Activated naive CD8-positive, alpha-beta T cell treated with anti-CD3 and anti-CD28 coated beads for 36 hours (primary cell): ENCODE measurements at places on chromosomes 2 and 18.

- peak; percentile 43 for DNase-seq
These were observed 181.7 kb downstream of the ANAPC1 start for GRCh38 chr2:111702119-111702803.

GRCh38 chr2:216522892-216523502 is 24.4 kb downstream of the RPL37A start:
- DNase-seq: no peak

DNA sequence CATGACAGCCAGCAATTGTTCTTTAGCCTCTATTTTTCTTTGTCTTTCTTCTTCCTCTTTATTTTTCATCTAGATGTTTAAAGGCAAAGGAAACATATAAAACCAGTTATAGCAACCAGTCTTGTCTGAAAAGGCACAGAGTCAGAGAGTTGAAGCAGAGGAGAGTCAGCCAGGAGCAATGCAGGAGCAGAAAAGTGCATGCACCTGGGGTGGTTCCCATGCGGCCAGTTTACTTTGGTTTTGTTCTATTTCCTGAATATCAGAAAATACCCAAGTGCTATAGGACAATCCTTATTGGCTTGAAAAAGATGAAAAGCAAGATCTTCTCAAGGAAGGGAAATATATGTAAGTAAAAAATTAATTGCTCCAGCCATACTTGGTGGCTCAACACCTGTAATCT is 44.9 kb downstream of the CFAP210 start:
- no peak for DNase-seq

GRCh38 chr18:41871229-41872000 is 83.6 kb upstream of the PIK3C3 start:
- DNase-seq: no peak

DNA sequence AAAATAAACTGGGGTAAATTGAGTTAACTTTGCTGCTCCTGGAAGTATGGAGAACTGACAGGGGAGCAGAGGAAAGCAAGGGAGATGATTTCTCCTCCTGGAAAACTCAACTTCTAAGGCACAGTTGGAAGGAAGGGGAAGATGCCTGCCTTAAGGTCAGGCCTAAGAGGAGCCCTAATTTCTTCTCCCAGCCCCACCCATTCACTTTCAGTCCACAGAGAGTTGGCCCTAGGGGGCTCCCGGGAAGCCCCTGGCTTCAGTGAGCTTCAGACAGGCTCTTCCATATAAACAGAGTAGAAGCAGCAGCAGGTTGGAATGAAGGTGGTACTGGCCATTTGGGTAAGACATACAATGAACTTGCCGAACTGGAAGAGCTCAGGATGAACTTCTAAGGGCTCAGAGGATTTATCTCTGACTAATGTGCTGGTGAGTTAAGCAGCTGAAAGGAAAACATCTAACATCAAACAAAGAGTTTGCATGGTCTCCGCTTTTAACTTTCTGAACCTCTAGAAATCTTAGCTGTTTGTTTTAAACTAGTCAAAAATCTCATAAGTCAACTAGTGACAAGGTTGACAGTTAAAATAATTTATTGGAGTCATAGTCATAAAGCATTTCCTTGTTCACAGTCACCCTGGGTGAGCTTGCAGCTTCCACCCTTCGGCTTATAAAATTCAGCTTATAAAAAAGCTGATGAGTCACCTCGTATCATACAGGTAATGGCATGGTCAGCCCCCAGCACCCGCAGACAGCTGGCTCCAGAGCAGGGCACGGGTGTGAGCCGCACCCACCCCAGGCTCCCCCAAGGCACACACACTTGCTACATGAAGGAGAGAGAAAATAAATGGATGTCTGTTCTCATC is 9.8 kb downstream of the MALL start:
- no peak for DNase-seq

DNA sequence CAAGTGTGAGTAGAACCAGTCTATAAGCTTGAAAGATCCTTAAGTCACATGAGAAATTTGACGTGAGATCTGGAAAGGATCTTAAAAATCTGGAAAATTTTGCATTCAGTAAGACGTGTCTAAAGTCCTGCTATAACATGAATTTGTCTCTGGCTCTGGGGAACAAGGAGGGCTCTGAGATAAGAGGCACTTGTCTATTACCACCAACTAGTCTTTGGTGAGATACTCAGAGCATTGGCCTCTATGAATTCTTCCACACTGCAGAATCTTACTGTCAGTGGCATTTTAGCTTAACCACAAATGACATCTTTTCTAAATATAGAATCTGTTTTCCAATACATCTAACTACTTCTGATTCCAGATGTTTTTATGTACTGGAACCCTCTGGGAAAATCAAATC is 1504.5 kb downstream of the DPP10 start:
- no peak for DNase-seq

GRCh38 chr18:63440219-63440618 is 17.9 kb upstream of the VPS4B start:
- no peak for DNase-seq

GRCh38 chr2:127118467-127118866 is 11.5 kb upstream of the BIN1 start:
- no peak for DNase-seq

- no peak for DNase-seq
These were observed 467.0 kb upstream of the RAB12 start for GRCh38 chr18:8142131-8142711.
